ENCODE measurements at places on chromosomes 2 and 18.

GRCh38 chr2:128686497-128686859 lies 367.8 kb upstream of the HS6ST1 start:
- no peak for DNase-seq

- no peak for DNase-seq
These were observed 862.9 kb upstream of the ACVR2A start for GRCh38 chr2:146981921-146982320.

DNA sequence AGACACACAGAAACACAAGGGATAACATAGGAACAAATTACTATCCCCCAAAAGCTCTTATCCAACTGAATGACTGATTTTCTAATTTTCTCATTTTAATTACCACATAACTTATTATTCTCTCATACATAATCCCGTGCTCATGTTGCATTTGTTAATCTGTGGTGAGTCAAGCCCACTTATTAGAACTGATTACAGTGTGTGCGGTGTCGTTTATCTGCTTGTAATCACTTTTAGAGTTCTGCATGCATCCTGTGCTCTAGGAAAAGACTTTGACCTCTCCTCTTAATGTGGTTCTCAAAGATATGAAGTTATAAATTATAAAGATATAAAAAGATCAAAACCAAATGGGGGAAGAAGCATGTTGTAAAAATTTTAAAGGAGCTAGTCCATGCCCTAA lies 29.7 kb downstream of the CNDP1 start:
- no peak for DNase-seq

DNA sequence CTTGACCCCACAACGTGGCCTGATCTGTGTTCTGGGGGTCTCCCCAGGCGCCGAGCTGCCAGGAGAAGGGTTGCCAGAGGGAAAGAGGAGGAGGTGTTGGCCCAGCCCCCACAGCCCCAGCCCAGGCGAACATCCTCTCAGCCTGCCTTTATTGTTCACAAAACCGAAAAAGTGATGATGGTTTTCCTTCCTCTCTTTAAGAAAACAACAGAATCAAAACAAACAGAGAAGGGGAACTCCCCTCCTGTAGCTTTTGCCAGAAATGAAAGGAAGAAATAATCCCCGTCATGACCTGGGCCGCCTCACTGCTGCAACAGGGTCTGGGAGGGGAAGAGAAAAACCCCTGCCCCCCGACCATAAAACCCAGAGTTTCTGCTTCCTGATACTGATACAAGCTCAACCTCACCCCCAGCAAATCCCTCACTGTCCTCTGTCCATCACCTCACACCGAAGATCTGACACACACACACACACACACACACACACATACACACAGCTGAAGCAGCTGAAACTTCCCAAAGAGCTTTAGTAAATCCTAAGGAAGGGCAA lies 52.0 kb downstream of the ZFP36L2 start:
- peak; percentile 54 for DNase-seq

DNA sequence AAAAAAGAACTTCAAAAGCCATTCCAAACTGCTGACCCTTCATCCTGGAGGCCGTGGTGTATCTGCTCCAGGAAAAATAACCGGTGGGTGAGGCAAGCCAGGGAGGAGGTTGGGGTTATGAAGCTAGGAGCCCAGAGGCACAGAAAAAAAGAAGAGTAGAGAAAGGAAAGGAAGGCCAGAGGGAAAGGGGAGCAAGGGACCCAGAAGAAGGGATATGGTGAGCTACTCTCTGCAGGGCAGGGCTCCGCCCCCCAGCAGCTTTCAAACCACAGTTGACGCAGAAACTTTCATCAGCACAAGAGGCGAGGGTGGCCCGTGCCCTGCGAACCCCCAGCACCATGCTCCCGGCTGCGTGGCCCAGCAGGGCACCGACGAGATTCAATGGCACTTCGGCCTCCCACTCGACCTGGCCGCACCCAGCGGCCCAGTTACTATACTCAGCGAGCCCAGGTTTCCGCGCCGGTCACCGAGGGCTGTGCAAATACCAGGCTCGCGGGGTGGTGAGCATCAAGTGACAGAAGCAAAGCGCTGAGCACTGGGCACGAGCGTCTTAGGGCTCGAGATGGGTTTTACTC lies 665 bp downstream of the MCM6 start:
- DNase-seq: peak; percentile 60

GRCh38 chr2:54728669-54729120 lies 5.2 kb downstream of the EML6 start:
- DNase-seq: no peak

- DNase-seq: no peak
These were observed 179.1 kb downstream of the HAUS1 start for GRCh38 chr18:46283268-46283667.

GRCh38 chr2:120210270-120210693 lies 12.9 kb downstream of the TMEM185B start:
- DNase-seq: no peak

DNA sequence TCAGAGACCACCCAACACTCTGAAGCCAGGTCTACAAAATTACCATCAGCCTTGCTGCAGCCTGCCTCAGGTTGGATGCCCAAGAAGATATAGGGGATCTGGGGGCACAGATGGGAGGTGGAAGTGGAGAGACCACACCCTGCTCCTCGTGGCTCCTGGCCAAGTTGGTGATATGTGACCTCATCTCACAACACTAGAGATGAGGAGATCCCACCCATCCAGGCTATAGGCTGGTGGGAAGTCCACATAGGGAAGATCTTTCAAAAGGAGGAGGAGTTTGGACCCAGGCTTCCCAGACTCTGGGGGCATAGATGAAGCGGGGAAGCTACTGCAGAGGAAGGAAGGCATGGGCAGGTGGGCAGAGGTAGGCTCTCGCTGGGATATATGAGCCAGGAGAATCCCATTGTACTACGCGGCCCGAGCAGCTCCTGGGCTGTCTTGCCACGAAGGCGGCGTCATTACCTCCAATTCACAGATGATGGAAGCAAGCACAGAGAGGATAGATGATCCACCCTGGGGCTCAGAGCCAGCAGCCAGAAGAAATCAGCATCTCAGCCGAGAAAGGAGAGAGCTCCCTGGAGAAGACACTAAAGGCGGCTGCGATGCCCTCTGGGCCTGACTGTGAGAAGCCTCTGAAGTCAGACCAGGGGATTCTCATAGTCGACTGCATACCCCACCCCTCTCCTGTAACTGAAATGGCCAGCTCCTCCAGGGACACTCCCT lies 96.0 kb downstream of the RHOB start:
- DNase-seq: no peak

DNA sequence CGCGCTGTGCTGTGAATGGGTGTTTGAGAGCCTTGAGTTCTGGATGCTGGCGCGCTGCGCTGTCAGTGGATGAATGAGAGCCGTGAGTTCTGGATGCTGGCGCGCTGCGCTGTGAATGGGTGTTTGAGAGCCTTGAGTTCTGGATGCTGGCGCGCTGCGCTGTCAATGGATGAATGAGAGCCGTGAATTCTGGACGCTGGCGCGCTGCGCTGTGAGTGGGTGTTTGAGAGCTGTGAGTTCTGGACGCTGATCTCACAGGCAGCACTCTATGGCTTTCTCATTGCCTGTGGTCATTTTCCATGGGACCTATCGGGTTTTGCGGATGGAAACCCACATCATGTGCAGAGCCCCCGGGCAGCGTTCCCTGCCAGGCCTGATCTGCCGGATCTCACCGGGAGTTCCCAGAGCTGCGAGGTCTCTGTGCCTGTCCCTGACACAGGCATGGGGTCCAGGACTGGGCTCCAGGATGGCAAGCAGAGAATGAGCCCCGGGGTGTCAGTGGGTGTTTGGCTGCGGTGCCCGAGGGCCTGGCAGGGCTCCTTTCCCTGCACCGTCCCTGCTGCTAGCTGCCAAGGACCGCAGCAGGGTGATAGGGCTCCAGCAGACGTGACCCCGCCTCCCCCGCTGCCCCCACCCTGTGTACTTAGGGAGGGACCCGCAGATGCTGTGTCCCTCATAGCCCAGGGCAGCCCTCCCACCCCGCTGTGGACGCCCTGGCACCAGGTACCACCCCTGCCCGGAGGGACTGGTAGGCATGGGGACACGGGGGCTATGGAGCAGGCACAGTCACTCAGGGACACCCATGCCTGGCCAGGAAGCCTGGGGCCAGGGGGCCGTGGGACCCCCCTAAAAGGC lies 9.7 kb downstream of the PDCD1 start:
- no peak for DNase-seq

GRCh38 chr18:47512726-47513435 lies 261.4 kb upstream of the SKOR2 start:
- no peak for DNase-seq

- DNase-seq: no peak
These were observed 114.4 kb upstream of the HAAO start for GRCh38 chr2:42906557-42907411.

GRCh38 chr2:155033652-155034051 lies 335.2 kb downstream of the KCNJ3 start:
- DNase-seq: no peak

DNA sequence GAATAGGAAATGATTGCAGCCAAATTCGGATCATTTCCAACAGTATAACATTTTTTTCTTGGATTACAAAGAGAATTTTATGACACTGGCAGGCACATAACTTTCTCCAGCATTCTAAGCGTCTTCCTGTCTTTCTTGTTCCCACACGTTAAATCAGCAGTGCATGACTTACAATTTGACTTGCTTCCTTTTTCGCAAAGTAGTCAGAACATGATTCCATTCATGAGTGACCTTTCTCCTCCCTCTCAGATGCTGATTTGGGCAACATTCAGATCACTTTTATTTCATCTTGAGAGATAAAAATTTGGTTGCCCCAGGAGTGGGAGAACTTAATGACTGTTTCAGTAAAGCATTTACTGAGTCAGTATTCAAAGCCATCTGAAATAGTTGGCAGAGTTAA lies 858.7 kb upstream of the ACVR2A start:
- no peak for DNase-seq

- DNase-seq: no peak
These were observed 156.7 kb downstream of the WDSUB1 start for GRCh38 chr2:159129824-159130223.

DNA sequence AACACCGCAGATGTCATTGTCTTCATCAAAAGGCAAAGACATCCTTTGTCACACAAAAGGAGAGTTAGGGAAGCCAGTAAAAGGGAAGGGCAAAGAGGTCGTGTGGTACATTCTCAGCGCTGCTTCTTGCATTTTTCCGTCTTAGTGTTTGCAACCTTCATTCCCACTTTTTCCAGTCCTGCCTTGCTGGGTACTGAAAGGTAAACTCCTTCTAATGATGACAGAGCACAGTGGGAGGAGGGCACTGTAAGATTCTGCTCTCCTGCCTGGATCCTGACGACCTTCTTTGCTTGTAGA lies 424.3 kb upstream of the MEX3C start:
- DNase-seq: no peak

- no peak for DNase-seq
These were observed 26.1 kb downstream of the CYB5A start for GRCh38 chr18:74265546-74266098.

DNA sequence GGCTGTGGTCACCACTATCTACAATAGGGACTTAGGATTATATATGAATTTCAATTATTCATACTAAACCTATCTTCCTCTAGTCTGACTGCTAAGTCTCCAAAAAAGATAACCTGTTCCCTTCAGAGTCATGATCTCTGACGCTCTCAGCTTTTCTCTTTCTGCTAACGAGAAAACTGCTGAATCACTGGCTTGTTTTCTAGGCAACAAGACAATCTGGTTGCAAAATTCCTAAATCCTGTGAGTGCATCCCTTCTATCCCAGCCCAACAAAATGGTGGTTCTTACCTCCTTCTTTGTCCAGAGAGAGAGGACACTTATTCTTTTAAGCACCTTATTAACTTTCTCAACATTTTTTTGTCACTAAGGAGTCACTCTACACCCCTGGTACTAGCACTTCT lies 312.3 kb upstream of the PKDCC start:
- DNase-seq: no peak

DNA sequence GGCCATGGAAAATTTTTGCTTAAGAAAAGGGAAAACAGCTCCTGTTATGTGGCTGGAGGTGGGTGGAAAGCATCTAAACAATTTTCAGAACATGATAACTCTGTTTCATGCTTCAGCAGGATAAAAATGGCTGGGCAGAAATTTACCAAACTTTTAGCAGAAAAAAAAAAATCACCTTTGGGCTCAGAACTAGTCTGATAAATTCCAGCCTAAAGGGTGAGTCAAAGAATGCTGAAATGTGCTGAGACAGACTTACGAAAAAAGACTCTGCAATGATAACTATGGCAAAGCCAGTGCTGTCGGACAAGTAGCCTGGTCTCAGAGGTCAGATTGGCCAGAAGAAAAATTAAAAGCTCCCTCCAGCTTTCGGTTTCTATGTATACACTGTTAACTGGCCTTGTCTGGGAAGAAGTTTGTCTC lies 123.6 kb downstream of the LRATD1 start:
- no peak for DNase-seq

GRCh38 chr18:62981566-62981965 lies 266.2 kb downstream of the PHLPP1 start:
- DNase-seq: no peak

GRCh38 chr2:195907474-195907873 lies 161.2 kb downstream of the DNAH7 start:
- no peak for DNase-seq

GRCh38 chr2:227805578-227805977 lies 8.1 kb upstream of the CCL20 start:
- DNase-seq: no peak

DNA sequence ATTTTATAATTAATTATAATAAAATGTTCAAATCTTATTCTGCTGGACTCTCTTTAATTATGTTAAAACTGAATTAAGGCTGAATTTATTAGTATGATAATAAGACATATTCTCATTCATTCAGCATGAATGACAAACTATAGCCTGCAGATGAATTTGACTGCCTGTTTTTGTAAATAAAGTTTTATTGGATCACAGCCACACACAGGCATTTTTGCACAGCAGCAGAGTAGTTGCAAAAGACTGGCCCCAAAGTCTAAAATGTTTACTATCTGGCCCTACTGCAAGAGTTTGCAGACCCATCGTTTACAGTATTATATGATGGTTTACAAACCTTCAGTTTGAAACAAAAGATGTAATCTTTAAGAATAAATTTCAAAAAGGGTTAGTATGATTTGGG lies 58.6 kb downstream of the RMDN2 start:
- DNase-seq: no peak

DNA sequence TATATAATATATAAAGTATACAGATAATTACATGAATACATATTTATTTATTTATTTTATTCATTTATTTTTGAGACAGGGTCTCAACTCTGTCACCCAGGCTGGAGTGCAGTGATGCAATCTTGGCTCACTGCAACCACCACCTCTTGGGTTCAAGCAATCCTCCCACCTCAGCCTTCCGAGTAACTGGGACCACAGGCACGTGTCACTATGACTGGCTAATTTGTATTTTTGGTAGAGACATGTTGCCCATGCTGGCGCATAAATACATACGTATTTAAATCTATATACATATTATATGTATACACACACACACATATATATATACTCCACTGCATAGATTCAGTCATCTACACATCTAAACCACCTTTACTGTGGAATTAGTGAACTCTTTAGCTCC lies 20.6 kb upstream of the NDUFV2 start:
- DNase-seq: no peak

GRCh38 chr18:3458378-3458777 lies 8.4 kb downstream of the TGIF1 start:
- DNase-seq: no peak

- no peak for DNase-seq
These were observed 19.9 kb upstream of the BCL2L11 start for GRCh38 chr2:111100765-111101162.

GRCh38 chr2:190563109-190563508 lies 28.6 kb upstream of the NEMP2 start:
- no peak for DNase-seq

GRCh38 chr2:64595397-64596176 lies 58.1 kb downstream of the SERTAD2 start:
- no peak for DNase-seq
